HT-29 (cell line): ENCODE measurements at places on chromosomes 16 and 17. TPM values are rescaled to one million over a fixed set of nuclear protein-coding genes. Genes with fewer than 3 reads are reported as not detected.

GRCh38 chr16:23781176-23781575 is 26.4 kb downstream of the CHP2 start:
- no peak for DNase-seq

DNA sequence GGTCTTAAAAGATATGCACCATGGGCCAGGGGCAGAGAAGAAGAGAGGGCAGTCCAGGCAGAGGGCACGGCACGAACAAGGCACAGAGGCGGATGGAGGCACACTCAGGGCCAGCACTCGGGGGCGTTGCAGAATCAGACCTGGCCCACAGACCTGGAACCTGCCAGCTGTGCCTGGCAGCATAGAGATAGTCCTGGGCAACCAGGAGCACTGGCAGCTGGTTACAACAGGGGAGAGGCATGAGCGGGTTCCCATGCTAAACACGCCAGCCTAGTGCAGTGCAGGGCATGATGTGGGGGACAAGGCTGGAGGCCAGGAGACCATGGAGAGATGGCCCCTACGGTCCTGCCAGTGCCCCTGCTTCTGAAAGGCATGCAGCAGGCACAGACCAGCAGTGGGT is 56.9 kb upstream of the RBFOX3 start:
- no peak for DNase-seq

DNA sequence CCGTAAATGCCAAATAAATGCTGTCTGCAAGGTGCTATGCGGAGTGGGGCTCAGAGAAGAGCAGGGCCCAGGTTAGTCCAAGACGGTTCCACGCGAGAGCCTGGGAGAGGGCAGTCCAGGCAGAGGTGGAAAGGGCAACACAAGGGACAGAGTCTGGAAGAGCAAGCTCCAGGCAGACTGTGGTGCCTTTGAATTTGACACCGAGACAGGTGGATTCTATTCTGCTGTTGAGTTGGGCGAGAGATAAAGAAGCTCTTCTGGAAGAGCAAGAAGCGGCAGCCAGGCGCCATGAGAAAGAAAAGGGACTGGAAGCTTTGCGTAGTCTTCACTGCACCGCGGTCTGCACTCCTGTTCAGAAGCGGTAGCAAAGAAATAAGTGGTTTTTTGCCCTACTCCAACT is 55.6 kb downstream of the CYTH1 start:
- DNase-seq, result no peak

GRCh38 chr17:43530288-43531081 is 15.7 kb downstream of the ETV4 start:
- DNase-seq, result peak; percentile 85

The FBXO39 gene
- total RNA-seq, result not detected in 2 replicates

DNA sequence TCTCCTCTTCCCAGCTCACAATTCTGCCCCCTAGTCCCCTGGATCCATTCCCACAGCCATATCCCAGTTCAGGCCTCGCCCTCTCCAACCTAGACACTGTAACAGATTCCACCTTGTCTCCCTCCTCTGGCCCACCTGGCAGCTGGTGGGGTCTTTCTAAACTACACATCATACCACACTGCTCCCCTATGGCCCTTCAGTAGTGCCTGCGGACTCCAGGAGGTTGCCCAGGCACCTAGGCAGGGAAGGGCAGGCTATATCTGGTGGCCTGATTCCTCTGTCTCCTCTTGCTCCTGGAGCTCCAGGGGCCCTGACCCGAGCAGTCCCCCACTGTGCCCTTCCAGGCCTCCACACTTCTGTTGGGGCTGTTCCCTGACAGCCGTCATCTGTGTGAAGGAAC is 64.5 kb downstream of the SMPD3 start:
- DNase-seq, result no peak

- no peak for DNase-seq
Measured at GRCh38 chr17:66686601-66687000, 148.3 kb upstream of the CACNG5 start.

DNA sequence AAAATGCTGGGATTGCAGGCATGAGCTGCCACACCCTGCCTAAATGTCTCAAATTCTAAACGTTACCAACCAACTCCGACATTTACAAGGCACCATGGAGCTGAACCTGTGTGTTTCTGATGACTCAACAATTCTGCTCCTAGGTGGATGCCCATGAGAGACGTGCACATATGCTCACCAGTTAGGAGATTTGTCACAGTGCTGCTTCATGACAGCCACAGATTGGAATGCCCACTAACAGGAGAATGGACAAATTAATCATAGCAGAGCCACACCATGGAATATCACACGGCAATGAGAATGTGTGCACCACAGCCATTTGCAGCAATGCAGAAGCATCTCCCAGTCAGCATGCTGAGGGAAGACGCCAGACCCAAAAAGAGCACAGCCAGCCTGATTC is 8.0 kb upstream of the KCNG4 start:
- no peak for DNase-seq

- DNase-seq, result no peak
Measured at GRCh38 chr17:75854881-75855309, 240 bp downstream of the WBP2 start.

DNA sequence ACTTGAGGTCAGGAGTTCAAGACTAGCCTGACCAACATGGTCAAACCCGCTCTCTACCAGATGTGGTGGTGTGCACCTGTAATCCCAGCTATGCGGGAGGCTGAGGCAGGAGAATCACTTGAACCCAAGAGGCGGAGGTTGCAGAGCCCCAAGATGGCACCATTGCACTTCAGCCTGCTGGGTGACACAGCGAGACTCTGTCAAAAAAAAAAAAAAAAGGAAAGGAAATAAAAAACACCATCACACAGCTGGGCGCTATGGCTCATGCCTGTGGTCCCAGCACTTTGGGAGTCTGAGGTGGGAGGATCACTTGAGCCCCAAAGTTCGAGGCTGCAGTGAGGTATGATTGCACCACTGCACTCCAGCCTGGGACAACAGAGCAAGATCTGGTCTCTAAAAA is 13.3 kb upstream of the SBK1 start:
- DNase-seq, result no peak

DNA sequence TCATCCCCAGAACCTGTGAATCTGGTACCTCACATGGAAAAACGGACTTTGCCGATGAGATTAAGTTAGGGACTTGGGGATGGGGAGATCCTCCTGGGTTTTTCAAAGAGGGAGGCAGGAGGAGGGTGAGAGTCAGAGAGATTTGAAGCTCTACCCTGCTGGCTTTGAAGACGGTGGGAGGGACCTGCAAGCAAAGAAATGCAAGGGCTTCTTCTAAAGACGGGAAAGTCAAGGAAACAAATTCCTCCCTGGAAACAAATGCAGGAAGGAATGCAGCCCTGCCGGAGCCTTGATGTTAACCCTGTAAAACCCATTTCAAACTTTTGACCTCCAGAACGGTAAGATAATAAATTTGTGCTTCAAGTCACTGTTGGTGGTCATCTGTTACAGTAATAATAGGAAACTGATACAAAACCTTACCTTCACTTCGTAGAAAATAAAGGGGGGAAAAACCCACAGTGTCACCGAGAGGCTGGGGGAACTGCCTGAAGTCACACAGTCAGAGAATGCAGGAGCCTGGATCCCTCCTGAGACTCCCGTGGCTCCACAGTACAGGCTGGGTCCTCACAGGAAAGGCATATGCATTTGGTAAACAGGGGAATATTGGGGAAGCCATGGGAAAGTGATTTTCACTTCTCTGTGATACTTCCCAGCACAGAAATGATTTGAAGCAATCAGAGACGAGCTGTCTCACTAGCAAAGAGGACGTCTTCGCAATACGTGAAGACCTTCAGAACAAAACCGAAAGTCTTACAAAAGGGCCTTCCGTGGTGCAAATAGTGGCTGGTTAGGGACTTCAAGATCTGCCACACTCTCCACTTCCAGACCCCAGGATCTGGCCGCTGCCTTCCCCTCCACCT is 58.9 kb upstream of the CLEC3A start:
- DNase-seq, result no peak

DNA sequence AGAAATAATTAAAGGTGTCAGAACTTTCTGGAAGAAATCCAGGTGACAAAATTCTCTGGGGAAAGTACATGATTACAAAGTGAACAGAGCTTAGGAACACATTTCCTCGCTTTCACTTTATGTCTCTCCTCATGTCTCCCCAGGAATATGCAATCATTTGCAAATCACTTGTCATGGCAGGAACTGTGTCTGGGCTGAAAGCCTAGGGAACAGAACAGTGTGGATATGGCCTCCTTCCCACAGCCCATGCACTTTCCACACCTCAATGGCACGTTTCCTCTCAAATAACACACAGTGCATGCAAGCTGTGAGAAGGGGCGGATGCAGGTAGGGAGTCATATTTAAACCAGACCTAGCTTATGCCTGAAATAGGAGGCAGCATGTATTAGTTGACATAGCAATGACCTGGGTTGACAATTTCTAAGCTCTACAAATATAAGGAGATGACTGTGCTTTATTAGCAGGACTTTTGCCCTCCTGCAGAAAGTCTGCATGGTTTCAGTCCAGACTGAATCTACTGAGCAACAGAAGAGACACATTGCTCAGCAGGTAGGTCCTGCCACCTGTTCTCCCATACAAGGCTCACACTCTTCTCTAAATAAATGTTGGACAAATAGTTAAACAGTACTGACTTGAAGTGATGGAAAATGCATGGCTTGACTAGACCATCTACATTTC is 236.0 kb upstream of the ELAC2 start:
- DNase-seq, result no peak

DNA sequence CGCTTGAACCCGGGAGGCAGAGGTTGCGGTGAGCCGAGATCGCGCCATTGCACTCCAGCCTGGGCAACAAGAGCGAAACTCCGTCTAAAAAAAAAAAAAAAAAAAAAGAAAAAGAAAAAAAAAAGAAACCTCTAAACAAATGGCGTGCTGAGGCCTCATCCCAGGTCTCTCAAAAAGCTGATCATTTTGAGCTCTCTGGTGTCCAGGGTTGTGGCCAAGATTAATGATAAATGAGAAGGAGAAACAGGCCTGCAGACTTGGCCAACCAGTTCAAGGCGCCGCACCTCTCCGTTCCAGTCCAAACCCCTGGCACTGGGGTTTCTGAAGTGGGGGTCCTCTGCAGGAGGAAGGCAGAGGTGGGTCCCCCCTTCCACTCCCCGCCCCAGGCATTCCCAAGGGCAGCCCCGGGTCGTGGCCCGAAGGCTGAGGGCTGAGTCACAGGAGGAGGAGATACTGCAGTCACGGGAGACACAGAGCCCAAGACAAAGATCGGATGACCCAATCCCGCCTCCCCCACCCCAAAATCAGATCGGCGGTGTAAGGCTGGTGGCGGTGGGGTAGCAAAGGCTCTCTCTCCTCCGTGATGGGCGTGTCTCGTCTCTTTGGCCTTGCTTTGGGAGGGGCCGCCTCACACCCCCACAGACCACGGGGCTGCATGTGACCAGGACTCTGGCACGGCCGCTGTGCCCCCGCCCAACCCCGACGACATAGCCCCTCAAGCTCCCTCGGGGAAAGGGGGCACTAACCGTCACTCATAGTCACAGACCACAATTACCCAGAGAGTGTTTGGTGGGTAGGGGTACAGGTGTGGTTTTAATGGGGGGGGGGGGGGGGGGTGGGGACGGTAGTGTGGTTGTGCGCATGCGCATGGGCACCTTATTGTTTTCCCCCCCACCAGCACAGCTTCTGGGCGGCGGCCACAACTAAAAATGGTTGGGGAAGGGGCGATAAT is 1.1 kb downstream of the VAT1 start:
- DNase-seq, result peak; percentile 45

DNA sequence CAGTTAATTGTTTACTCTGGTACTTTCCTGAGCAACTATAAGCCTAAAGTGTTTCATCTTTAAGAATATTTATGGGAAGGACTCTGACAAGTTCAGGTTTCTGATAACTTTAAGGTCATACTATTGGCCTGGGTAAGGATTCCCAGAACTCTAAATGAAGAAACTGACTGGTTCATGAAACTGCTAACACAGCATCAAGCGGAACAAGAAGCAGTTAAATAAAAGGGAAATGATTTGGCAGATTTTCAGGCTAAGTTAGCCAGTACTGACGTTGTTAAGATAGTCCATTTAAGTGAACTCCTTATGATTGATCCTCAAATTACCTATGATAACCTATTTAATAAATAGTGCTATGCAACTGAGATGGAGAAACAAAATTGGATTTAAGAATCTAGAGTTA is 101.6 kb upstream of the CES5A start:
- DNase-seq, result no peak

DNA sequence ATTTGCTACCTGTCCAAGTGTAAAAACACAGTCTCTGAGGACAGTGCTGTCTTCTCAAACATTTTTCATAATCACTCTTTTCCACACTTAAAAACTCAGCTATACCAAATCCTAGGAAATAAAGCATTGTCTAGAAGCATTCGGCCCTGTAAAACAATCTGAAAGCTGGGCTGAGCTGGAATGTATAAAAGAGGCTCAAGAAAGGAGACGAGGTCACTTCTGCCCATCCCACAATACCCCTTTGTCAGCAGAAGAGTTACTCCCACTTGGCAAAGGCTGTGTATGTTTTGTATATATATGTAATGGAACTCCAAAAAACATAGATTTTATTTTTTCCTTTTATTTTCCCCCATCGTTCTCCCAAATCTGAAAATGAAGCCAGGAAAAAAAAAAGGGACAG is 43.9 kb downstream of the STH start:
- DNase-seq, result no peak

The CRYM gene
- total RNA-seq, result 0.61 and 1.8 TPM in 2 replicates

DNA sequence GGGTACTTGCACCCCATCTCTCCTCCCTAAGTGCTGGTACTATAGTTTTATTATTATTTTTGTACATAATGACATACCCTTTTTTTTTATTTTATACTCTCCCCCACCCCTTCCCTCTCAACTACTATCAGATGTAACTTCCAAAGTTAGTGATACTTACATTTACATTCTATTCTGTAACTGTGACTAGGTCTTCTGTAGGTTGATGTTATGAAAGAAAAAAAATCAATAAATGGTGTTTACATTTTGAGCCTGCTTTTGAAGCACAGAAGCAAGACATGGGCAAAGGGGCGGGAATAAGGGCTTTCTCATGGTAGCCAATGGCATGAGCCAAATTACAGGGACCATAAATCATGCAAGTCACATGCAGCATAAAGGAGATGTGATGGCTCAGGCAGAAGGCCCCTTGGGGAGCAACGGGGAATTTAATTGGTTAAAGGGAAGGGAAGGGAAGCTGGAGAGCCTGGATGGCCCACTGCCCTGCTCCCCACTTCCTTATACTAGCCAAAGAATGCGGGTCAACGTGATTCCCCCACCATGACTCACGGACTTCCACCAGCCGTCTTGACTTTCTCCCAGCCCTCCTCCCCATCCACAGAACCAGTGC is 2.4 kb upstream of the ACSF2 start:
- peak; percentile 92 for DNase-seq

GRCh38 chr16:28131181-28131580 is 67.7 kb upstream of the GSG1L start:
- DNase-seq, result no peak

- peak; percentile 91 for DNase-seq
Measured at GRCh38 chr17:74431568-74432423, at the start of gene GPRC5C. TSS of gene GPRC5C (plus strand) at chr17:74432088. CDS start at chr17:74439777, 7,689 bp downstream.

- no peak for DNase-seq
Measured at GRCh38 chr16:77965346-77965745, 57.0 kb upstream of the CLEC3A start.

DNA sequence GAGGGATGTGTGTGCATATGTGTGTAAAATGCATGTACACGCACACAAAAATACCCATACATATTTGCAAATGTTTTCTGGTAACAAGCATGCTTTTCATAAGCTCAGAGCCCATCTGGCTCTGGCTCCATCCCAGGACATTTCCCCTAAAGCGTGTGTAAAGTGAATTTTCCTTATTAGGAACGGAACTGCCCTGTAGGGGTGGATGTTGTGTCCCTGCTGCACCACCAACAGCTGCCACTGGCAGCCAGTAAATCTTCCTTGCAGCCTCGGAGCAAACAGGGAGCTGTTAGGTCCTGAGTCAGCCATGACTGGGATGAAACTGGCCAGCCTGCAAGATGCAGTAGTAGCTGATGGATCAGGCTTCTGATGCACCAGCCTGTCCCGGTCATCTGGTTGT is 393.5 kb downstream of the UTP18 start:
- no peak for DNase-seq
